ENCODE measurements at places on chromosomes 5 and 9. TPM values are rescaled to one million over a fixed set of nuclear protein-coding genes. Genes with fewer than 3 reads are reported as not detected.

GRCh38 chr9:116298878-116299391, 145.3 kb downstream of the PAPPA start:
- DNase-seq: no peak
- H3K36me3 ChIP-seq: peaks cover 6% of the 10 kb centered on the region
- no peak overlapping the region for H3K27ac ChIP-seq
- no peaks in the 10 kb centered on the region for H3K27me3 ChIP-seq
- no peak overlapping the region for H3K4me3 ChIP-seq

DNA sequence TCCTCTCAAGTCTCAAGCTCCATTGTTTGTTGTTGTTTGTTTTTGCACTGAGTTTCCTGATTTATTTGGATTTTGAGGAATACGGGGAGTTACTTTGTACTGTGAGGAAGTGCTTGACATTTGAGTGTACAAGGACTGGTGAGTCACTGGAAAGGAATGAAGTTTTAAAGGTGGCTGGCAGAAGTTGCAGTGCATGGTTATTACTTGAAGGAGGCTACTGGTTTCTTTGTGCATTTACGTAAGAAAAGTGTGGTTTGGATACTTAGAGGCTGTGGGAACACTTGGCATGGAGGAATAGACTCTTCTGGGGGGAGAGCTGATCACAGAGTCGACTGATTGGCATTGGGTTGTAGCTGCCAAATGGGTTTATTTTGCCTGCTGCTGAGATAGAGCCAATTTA, 919.0 kb downstream of the TAF11L14 start:
- no peaks in the 10 kb centered on the region for H3K36me3 ChIP-seq
- no peaks in the 10 kb centered on the region for H3K27me3 ChIP-seq
- no peak for DNase-seq
- H3K27ac ChIP-seq: no peak overlapping the region

Gene SEC24A
- 28.8 TPM for total RNA-seq

- no peaks in the 10 kb centered on the region for H3K4me1 ChIP-seq
- H3K36me3 ChIP-seq: no peaks in the 10 kb centered on the region
- peak overlapping the region; percentile 72 for H3K27ac ChIP-seq
- DNase-seq: no peak
- no peaks in the 10 kb centered on the region for H3K27me3 ChIP-seq
These were observed 247.1 kb upstream of the ANKRD55 start for GRCh38 chr5:56480078-56480704.

Gene INSL4
- total RNA-seq: not detected

DNA sequence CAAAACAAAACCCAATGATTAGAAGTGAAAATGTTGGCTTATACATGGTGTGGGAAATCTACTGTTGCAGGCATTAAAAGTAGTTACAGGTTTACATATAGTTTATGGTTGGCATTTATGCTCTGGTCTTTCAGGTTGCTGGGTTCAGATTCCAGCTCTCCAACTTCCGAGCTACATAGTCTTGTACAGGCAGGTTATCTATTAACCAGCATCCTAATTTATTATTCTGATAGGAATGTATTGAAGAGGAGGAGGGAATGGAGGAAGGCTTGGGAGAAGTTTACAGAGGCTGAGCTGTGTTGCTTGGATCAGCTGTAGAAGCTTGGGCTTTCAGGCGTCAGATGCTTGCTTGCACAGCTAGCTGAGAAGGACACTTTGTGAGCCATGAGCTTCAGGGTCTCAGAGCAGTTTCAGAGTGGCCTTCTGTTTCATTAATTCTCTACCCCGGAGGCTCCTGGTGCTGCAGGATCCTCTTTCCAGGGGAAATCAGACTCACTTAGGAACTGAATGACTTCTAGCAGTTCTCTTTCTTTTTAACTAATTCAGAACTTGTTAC, 11.7 kb upstream of the ERBIN start:
- H3K27ac ChIP-seq: no peak overlapping the region
- no peak for DNase-seq
- no peaks in the 10 kb centered on the region for H3K27me3 ChIP-seq

Gene LHX2
- not detected for total RNA-seq

Gene CAMK2A
- total RNA-seq: 0.36 TPM

GRCh38 chr5:67900514-67900913, 315.0 kb upstream of the PIK3R1 start:
- H3K27ac ChIP-seq: no peak overlapping the region
- H3K27me3 ChIP-seq: no peaks in the 10 kb centered on the region
- DNase-seq: no peak
- H3K4me3 ChIP-seq: no peak overlapping the region

Gene CARTPT
- not detected for total RNA-seq

- H3K4me3 ChIP-seq: no peak overlapping the region
- H3K36me3 ChIP-seq: no peaks in the 10 kb centered on the region
- no peaks in the 10 kb centered on the region for H3K27me3 ChIP-seq
These were observed 38.0 kb downstream of the VAV2 start for GRCh38 chr9:133953976-133954709.

DNA sequence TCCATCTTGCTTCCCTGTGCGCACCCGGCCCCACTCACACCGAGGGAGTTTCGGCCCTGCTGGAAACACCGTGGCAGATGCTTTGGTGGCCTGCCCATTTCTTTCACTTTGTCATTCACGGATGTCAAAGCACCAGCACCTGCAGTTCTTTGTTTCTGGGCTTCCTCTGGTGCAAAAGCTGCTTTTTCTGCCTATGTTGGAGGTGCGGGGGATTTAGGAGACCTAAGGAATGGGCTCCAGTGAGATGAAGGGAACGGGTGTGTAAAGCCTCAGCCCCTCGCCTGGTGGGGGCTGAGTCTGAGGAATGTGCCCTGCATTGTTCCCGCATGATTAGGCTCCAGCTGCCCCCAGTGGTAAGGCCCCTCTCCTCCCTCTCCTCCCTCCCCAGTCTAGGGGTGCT, 62.3 kb downstream of the THBS4 start:
- no peaks in the 10 kb centered on the region for H3K4me1 ChIP-seq
- no peak overlapping the region for H3K4me3 ChIP-seq
- H3K27me3 ChIP-seq: no peaks in the 10 kb centered on the region
- no peak for DNase-seq

DNA sequence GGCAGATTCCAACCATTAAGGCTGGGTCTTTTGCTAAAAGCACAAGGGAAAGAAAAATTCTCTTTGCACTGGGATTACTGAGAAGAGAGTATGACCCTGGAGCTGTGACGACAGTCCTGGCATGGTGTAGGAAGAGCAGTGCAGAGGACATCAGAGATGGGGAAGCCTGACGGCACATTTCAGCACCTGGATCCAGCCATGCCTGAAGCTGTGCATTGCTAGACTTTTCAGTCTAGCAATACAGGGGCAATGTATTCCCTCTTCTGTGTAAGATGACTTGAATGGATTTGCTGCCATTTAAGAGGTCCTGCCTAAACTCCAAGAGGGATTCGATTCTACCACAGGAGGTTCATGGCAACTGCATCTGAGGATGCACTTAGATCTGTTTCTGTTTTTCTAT, 12.3 kb upstream of the MRNIP start:
- no peak overlapping the region for H3K27ac ChIP-seq
- no peak overlapping the region for H3K4me3 ChIP-seq
- DNase-seq: no peak
- H3K27me3 ChIP-seq: no peaks in the 10 kb centered on the region
- no peaks in the 10 kb centered on the region for H3K4me1 ChIP-seq
- H3K36me3 ChIP-seq: peaks cover 3% of the 10 kb centered on the region

GRCh38 chr9:91783411-91783810, 166.6 kb downstream of the ROR2 start:
- no peaks in the 10 kb centered on the region for H3K36me3 ChIP-seq
- no peak overlapping the region for H3K27ac ChIP-seq
- no peaks in the 10 kb centered on the region for H3K4me1 ChIP-seq

Measured in aorta (tissue), 5 donors.